ENCODE measurements at places on chromosomes 7 and 10. TPM values are rescaled to one million over a fixed set of nuclear protein-coding genes. Genes with fewer than 3 reads are reported as not detected.

DNA sequence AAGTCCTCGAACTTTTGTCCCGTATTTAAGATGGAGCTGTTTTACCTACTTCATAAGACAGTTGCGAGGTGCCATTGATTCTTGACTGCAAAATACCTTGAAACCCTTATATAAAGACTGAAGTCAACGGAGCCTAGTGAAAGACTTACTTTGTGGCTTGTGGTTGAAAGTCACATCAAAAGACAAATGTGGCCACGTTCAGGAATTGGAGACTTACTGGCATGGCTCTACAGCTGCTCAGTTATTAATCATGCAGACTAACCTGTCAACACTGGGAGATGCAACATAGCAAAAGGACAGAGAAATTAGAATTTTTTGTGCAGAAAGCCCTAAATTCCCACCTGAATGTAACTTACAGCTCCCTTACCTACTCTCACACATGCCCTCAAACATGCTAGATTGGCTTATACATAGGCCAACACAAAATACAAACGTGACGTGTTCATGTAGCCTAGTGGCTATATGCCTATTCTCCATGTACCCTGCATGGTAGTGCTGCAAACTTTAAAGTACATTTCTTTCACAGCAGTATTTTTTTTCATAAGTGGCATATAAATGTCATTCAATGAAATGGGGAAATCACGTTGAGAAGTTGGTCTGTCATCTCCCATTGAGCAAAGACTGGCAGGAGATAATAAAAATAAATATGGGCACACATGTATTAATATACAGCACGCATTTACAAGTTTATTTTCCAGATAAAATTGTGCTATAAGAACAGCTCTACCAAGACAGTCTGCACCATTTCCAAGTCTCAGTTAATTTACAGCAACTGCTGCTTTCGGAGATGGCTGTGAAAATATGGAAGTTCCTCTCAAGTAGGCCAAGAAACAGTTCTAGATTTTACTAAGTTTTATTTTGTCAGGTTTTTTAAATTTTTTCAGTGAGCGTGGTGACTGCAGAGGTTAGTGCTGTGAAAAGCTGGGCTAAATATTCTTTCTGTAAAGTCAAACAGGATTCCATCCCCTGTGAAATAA is 170.4 kb upstream of the C7orf33 start:
- peaks cover 50% of the 10 kb centered on the region for H3K36me3 ChIP-seq
- H3K27ac ChIP-seq = no peak overlapping the region
- no peaks in the 10 kb centered on the region for H3K27me3 ChIP-seq
- no peak overlapping the region for H3K4me3 ChIP-seq
- no peak for DNase-seq

GRCh38 chr10:116753759-116754158 is 11.4 kb upstream of the HSPA12A start:
- no peak overlapping the region for H3K27ac ChIP-seq
- no peak overlapping the region for H3K4me3 ChIP-seq
- DNase-seq = no peak
- H3K4me1 ChIP-seq = peaks cover 5% of the 10 kb centered on the region
- H3K36me3 ChIP-seq = no peaks in the 10 kb centered on the region

DNA sequence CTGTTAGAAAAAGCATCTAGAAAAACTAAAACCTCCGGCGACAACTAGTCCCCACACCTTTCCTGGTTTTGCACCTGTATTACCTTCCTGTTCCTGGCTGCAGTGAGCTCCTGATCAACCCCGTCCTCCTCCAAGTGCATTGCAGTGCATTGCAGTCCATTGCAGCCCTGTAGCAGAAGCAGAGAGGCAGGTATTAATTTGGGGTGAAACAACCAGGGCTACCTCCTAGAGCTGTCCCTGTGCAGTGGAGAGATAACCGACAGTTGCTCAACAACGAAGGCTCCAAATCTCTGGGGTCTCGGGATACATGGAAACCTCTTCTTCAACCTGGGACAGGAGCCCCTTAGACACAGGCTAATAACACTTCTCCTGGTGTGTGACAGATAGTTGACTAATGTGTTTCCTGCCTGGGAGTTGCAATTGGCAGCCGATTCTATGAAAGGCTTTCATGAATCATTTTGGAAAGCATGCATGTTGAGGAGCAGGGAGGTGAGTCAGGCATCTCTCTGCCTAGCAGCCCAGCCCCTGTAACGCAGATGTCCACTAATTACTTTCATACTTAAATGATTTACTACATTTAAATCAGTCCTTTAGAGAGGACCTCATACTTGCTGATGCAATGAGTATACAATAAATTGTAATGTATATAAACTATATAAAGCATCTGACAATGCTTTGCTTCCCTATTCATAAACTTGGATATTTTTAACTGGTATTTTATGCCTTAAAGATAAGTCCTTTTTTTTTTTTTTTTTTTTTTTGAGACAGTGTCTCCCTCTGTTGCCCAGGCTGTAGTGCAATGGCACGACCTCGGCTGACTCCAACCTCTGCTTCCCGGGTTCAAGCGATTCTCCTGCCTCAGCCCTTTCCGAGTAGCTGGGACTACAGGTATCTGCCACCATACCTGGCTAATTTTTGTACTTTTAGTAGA is 59.0 kb downstream of the PRR15 start:
- peaks cover 10% of the 10 kb centered on the region for H3K4me1 ChIP-seq
- no peaks in the 10 kb centered on the region for H3K36me3 ChIP-seq
- H3K4me3 ChIP-seq = no peak overlapping the region
- H3K27ac ChIP-seq = no peak overlapping the region

- H3K4me3 ChIP-seq = no peak overlapping the region
- H3K36me3 ChIP-seq = 0 out of 2 replicates have a peak, but pooled peaks cover 4% of the 10 kb centered on the region
- H3K27ac ChIP-seq = no peak overlapping the region
- no peaks in the 10 kb centered on the region for H3K4me1 ChIP-seq
Measured at GRCh38 chr10:101935431-101935830, 91.8 kb upstream of the KCNIP2 start.

TMEM178B gene
- 22.3 TPM for total RNA-seq

H2BK1 gene
- total RNA-seq = not detected

CUEDC2 gene
- 40.2 TPM for total RNA-seq

AOAH gene
- not detected for total RNA-seq

All from WTC11 (cell line).